Adipocyte (in vitro differentiated cells): ENCODE measurements at places on chromosomes 5 and 9.

GRCh38 chr9:5095795-5096194, 89.6 kb downstream of the INSL6 start:
- DNase-seq: no peak

- no peak for DNase-seq
Measured at GRCh38 chr5:10162468-10162867, 87.2 kb downstream of the ATPSCKMT start.

DNA sequence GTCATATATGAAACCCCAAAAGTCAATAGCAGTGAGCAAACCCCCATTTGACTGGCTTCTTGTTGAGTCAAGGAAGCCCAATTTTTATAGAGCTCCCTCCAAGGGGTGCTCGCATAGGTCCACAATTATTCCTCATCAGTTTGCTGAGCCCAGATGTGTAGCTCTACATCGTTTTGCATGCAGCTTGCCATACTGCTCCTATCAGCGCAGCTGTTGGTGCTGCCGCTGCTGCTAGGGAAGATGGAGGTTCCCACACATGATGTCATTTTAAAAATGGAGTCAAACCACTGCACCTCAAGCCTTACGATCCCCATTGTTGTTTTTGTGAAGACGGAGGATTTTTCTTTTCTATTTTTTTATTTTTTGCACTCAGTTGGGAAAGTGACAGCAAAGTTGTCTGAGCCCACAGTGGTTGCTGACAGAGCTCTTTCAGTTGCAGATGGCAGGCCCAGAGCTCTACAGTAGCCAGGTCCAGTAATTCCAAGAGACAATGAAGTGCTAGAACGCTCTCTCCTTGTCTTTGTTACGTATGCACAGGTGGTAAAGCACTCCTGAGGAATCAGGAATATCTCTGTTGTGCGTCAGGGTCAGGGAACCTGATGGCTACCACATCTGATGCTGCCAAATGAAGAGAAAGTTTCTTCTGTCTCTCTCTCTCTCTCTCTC, 23.2 kb upstream of the C5orf63 start:
- DNase-seq: no peak

DNA sequence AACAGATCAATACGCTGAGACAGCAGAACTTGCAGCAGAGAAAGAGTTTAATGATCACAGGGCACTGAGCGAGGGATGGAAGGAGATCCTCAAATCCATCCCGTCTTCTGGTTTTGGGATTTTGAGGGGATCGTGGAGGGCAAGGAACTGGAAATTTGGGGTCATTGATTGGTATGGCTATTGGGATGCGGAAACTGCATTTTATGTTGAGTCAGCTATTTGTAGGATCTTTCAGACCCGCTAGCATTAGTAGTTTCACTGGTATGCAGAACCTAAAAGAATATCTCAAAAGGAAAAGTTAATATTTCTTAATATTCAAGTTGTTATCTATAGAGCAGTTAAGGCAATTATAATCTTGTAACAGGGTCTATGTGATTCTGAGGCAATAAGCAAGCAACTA, 771.7 kb upstream of the CTNND2 start:
- no peak for DNase-seq

DNA sequence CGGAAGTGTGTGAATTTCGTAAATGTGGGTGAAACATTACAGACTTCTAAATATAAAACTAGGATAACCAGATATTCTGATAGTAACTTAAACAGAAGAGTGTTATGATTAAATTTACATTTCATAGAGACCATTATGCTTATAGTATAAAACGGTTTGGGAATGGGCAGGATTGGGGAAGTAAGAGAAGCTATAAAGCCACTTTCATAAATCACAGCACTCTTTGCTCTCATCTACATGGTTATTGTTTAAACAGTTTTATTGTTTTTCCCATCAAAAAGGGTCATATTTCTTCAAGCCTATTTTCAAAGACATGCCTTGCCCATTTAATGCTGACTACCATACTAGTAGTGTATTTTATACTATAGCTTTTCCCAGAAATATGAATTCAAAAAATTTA, 9.2 kb downstream of the ZFR start:
- no peak for DNase-seq

DNA sequence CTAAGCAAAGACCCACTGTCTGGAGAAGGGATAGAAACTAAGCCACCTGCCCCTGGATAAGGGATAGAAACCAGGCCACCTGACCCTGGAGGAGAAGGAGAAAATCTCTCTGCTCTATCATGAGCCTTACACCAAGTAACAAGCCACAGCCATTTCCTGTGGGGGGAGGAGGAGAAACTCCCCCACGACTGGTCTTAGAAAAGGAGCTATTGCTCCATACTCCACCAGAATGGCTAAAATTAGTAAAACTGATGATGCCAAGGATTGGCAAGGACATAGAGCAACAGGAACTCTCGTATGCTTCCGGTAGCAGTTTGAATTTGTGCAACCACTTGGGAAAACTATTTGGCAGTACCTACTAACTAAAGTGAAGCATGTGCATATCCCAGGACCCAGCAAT, 70.8 kb downstream of the ACTL7B start:
- DNase-seq: peak; percentile 22

GRCh38 chr5:41929035-41929434, 4.0 kb downstream of the FBXO4 start:
- no peak for DNase-seq

- DNase-seq: no peak
Measured at GRCh38 chr5:33065131-33065530, 354.0 kb downstream of the NPR3 start.

DNA sequence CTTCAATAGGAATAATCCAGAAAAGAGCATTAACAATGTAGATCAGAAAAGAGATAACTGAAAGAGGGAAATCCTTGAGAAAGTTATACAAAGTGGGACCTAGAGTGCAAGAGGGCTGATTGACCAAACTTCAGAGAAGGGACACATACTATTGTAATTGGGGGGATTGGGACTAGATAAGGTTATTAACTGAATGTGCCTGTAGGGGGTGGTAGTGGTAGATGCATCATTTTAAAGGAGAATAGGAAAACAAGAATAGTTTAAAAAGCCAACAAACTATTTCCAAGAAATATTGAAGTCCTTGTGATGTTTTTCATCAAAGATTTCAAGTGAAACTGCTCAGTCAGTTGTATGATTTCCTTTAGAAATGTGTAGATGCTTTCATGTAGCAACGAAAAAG, 468.5 kb downstream of the TAF11L14 start:
- no peak for DNase-seq

GRCh38 chr9:108386859-108387384, 468.9 kb downstream of the ACTL7B start:
- peak; percentile 69 for DNase-seq

- peak; percentile 21 for DNase-seq
Measured at GRCh38 chr5:125877248-125877647, 546.0 kb upstream of the GRAMD2B start.

DNA sequence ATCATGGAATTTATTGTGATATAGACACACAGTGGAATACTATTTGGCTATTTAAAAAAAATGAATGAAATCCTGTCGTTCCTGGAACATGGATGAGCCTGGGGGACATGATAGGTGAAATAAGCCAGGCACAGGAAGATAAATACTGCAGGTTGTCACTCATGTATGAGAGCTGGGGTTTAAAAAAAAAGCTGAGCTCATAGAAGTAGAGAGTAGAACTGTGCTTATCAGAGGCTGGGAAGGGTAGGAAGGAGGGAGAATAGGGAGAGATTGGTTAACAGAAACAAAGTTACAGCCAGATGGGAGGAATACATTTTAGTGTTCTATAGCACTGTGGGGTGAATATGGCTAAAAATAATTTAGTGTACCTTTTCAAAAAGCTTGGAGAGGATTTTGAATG, 200.6 kb upstream of the NR4A3 start:
- DNase-seq: no peak

GRCh38 chr5:98768160-98768959, 5.1 kb upstream of the RGMB start:
- peak; percentile 89 for DNase-seq

GRCh38 chr9:123450098-123450770, 94.2 kb downstream of the CRB2 start:
- DNase-seq: no peak

DNA sequence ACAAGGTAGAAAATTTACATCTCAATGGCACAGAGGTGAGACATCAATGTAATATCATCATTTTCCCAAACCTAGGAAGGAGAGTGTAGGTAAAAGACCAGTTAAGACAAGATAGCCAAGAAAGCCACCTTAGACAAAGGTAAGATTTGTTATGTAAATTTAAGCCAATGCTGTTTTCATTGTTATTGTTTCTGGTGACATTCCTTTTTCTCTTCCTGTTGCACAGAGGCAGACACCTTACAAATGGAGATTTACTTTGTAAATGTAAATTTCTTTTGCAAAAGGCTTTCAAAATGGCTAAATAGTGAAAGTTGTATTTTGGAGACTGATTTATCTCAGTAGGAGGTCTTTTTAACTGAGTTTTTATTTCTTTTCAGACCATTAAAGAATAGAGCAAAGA, 159.1 kb downstream of the YIPF5 start:
- no peak for DNase-seq

- no peak for DNase-seq
Measured at GRCh38 chr9:31112491-31112890, 1272.0 kb upstream of the ACO1 start.

GRCh38 chr5:174221436-174221835, 175.9 kb downstream of the NSG2 start:
- no peak for DNase-seq

DNA sequence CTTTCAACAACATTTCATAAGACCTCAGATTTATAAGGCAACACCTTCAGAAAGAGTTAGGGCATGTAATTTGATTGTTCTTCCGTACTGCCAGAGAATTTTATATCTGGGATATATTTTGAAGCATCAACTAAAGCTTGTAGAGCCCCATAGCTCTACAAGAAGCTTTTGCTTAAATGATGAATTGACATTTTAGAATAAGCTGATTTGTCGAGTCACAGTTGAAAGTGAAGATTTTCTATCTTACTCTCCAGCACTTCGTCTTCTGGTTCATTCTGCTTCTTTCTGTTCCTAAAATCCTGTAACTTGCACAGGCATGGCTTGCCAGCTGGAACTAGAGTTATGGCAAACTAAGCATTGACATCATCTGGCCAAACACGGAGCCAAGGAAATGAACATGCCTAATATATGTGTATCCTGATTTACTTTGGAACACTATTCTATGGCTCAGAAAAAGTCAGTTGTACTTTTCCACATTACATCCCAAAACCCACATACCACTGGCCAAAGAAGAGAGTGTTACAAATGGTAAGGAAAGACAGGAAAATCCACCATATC, 68.6 kb upstream of the MAST4 start:
- DNase-seq: no peak

GRCh38 chr5:127498548-127498947, 18.9 kb upstream of the PRRC1 start:
- no peak for DNase-seq

DNA sequence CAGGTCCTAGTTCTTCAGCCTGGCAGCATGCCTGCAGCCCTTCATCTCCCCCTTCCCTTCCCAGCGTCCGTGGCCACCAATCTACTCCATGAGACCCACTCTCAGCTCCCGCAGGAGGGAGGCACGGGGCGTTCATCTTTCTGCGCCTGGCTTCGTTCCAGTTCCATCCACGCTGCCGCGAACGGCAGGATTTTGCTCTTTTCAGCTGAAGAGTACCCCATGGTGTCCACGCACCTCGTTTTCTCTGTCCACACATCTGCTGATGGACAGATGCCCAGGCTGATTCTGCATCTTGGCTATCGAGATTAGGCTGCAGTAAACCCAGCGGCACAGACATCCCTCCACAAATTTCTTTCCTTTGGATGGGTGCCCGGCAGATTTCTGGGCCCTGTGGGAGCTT, 30.5 kb upstream of the NKD2 start:
- no peak for DNase-seq

DNA sequence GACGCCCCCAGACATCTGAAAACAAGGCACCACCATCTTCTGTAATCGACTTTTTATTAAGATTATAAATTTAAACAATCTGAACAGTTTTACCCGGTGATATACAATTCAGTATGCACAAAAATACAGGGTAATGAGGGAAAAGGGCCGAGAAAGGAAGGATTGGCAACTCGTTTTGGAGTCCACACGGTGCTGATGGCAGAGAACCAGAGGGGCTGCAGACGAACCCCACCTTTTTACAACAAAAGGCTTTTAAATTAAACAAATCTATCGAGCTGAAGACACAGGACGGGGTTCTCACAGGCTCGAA, 2.6 kb downstream of the IER5L start:
- no peak for DNase-seq

DNA sequence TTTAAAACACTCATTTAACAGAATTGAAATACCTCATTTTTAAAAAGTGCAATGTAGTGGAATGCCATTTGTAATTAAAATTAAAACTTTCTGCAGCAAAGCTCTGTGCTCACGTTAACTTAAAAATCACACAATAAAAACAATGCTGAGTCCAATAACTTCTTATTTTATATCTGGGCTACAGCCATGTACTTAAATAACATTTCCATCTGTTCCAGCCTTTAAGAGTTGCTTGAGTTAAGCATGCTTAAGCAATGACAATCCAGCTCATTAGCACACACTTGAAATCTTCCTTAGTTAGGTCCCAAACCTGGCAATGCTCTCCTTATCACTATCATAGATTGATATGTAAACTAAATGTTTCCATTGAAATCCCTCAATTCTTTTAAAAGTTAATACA, 132.3 kb upstream of the CDH12 start:
- DNase-seq: no peak

DNA sequence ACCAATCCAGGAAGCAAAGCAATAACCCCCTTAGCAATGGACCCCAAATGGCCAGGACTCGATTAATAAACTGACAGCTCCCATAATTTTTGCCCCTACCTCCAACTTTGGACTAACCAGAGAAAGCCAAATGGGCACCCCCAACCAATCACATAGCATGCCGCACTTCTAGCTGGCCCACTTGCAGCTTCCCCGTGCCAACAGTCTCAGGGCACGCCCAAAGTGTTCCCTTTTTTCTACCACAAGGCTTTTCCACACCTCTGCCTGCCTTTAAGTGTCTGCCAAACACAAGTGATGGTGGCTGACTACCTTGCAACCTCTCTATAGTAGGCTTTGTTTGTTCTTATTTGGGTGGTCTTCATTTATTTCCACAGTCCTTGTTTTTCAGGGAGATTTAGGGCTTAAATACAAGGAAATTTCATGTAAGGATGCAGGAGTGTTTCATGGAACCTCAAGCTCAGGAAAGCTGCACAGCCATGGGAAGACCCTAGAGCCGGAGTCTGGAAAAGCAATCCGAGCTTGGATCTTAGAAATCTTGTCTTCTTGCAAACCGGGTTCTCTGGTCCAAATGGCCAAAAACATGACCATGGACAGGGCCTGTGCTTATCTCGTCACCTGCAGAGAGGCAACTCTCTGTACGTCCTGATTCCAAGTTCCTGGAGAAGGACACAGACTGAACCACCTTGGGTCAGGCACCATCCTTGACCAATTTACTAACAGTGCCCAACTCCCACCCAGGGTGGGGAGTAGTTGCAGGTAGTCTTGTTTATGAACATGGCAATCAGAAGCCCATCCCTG, 89.2 kb downstream of the THBS4 start:
- DNase-seq: no peak
